Endothelial cell of coronary artery (primary cell): ENCODE measurements at places on chromosomes 7 and 10. TPM values are rescaled to one million over a fixed set of nuclear protein-coding genes. Genes with fewer than 3 reads are reported as not detected.

The FAM237B gene
- total RNA-seq: not detected in 2 replicates

The TBC1D12 gene
- total RNA-seq: 7.8 and 12.0 TPM in 2 replicates

The CLCN1 gene
- total RNA-seq: not detected in 2 replicates

The KCNMA1 gene
- total RNA-seq: 0.27 and 5.9 TPM in 2 replicates

The SFRP4 gene
- 0.09 and 8.9 TPM in 2 replicates for total RNA-seq

The COMTD1 gene
- 6.6 and 10.7 TPM in 2 replicates for total RNA-seq
